Activated CD4-positive, alpha-beta memory T cell treated with anti-CD3 and anti-CD28 coated beads, Interleukin-2, amount 10 ng/mL, durations not matched to agents 7 days and 5 days (primary cell): ENCODE measurements at places on chromosomes 6 and 20. TPM values are rescaled to one million over a fixed set of nuclear protein-coding genes. Genes with fewer than 3 reads are reported as not detected.

ASIP gene
- not detected for total RNA-seq

PSORS1C2 gene
- total RNA-seq, result not detected

RBM24 gene
- total RNA-seq, result not detected

BTBD3 gene
- total RNA-seq, result 0.93 TPM

DLGAP4 gene
- 40.2 TPM for total RNA-seq

VWA7 gene
- total RNA-seq, result 12.2 TPM

PI3 gene
- not detected for total RNA-seq

PPP1R11 gene
- 62.5 TPM for total RNA-seq

SLC44A4 gene
- not detected for total RNA-seq

- no peak overlapping the region for H3K4me3 ChIP-seq
- peaks cover 29% of the 10 kb centered on the region for H3K36me3 ChIP-seq
- peaks cover 4% of the 10 kb centered on the region for H3K4me1 ChIP-seq
Observed at GRCh38 chr20:46074006-46074405, 15.8 kb downstream of the NCOA5 start.

DNA sequence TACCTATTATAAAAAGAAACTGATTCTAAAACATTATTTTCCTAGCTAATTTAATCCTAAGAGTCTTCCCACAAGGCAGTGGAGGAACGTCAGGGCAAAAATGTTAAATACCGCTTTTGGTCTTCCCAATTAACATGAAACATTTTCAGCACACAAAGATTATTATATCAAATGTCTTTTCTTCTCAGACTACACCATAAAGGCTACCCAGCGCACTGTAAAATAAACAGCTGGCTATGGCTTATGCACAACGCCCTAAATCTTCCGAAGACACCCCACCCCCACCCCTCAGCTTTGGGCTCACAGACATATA, 1.0 kb downstream of the NUDT3 start:
- H3K4me1 ChIP-seq, result peaks cover 18% of the 10 kb centered on the region
- DNase-seq, result no peak
- H3K4me3 ChIP-seq, result no peak overlapping the region
- H3K36me3 ChIP-seq, result peaks cover 3% of the 10 kb centered on the region
- H3K27me3 ChIP-seq, result no peaks in the 10 kb centered on the region

GRCh38 chr6:27452496-27452897, 20.4 kb downstream of the ZNF184 start:
- no peak for DNase-seq
- peaks cover 93% of the 10 kb centered on the region for H3K36me3 ChIP-seq
- no peaks in the 10 kb centered on the region for H3K27me3 ChIP-seq
- H3K4me3 ChIP-seq, result no peak overlapping the region
- no peak overlapping the region for H3K27ac ChIP-seq
- no peaks in the 10 kb centered on the region for H3K4me1 ChIP-seq

DNA sequence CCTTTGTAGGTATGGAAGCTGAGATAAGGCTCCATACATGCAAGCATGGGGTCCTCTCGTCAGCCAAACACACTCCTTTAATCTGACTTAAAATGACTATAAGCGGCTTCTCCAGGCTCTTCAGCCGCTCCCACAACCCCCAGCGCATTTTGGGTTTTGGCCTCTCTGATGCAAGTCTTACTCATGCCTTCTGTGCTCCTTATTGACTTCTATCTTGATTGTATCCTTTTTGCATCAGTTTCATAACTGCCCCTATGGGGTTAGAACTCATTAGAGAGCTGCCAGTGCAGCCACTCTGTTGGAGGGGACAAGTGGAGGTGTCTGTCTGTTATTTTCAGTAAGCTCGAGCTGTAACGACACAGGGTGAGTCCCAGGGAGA, 70.1 kb upstream of the TAB2 start:
- H3K4me1 ChIP-seq, result peaks cover 30% of the 10 kb centered on the region
- no peak overlapping the region for H3K27ac ChIP-seq
- DNase-seq, result no peak
- H3K27me3 ChIP-seq, result no peaks in the 10 kb centered on the region
- no peak overlapping the region for H3K4me3 ChIP-seq
- peaks cover 41% of the 10 kb centered on the region for H3K36me3 ChIP-seq

DNA sequence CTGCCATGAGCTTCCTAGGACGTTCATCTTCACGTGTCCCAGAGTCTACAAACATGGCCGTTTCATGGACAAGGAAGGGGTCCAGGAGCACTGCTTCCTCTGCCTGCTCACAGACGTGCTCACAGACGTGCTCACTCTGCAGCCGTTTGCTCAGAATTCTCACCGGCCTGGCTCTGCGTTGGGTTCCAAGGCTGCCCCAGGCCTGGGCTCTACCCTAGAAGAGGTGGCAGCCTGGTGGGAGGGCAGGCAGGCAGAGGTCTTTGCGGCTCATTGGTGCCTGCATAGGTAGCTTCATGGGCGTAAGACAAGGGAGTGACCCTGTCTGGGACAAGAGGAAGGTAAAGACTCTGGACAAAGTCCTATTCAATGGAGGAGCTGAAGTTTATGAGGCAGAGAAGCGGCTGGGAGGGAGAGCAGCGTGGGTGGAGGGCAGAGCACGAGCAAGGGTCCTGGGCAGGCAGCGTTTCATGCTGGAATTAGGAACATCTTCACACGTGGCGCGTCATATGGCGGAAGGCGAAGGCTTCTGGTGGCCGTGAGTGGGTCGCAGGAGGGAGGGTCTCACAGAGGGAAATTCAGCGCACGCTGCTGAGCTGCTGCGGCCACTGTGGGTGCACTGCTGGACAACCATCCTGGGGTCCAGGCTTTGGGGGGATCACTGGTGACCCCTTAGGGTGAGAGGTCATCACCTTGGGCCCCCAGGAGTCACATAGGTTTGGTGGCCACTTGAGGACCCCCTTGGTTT, 138.2 kb downstream of the PHACTR3 start:
- no peaks in the 10 kb centered on the region for H3K36me3 ChIP-seq
- H3K27me3 ChIP-seq, result no peaks in the 10 kb centered on the region
- H3K4me1 ChIP-seq, result no peaks in the 10 kb centered on the region
- no peak overlapping the region for H3K27ac ChIP-seq
- DNase-seq, result no peak

DNA sequence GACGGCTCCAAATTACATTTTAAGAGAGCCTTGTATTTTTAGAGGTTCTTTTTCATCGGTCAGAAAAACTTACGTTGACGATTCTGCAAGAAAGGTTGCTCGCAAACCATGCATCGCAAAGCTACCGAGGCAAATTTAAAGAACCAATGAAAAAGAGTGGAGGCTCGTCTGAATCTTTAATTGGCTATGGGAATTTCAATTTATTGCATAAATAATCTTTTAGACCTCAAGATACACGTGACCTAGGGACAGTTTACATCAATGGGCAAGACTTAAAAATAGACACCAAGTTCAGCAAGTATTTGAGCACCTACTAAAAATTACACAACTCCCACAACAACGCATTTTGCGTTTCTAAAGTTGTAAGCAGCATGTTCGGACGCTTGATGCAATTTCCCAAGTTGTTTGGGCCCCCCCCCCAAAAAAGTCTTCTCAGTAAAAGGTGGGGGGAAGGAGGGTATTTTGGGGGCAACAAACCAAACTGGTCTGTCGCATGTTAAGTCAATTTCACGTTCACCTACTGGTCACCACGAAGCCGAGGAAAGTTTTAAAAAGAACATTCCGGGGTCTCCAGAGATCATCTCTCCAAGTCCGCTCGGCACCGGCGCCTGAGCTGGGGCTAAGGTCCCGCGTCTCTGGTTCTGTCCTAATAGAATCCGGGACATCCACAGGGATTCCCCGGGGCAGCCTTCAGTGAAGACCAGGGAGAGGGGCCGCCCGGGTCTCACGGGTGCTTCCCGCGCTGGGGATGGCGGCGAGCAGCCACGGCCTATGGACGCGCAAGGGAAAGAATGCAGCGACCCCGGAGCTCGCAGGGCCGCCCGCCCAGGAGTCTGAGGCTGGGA, 851 bp downstream of the SNX5 start:
- H3K4me1 ChIP-seq, result peaks cover 36% of the 10 kb centered on the region
- no peaks in the 10 kb centered on the region for H3K27me3 ChIP-seq
- H3K27ac ChIP-seq, result peak overlapping the region; percentile 91
- peak overlapping the region; percentile 97 for H3K4me3 ChIP-seq
- peaks cover 83% of the 10 kb centered on the region for H3K36me3 ChIP-seq
- no peak for DNase-seq

- H3K27ac ChIP-seq, result no peak overlapping the region
- no peaks in the 10 kb centered on the region for H3K36me3 ChIP-seq
- no peaks in the 10 kb centered on the region for H3K4me1 ChIP-seq
- no peak for DNase-seq
- no peak overlapping the region for H3K4me3 ChIP-seq
Observed at GRCh38 chr20:14778875-14779274, 441.5 kb upstream of the FLRT3 start.

DNA sequence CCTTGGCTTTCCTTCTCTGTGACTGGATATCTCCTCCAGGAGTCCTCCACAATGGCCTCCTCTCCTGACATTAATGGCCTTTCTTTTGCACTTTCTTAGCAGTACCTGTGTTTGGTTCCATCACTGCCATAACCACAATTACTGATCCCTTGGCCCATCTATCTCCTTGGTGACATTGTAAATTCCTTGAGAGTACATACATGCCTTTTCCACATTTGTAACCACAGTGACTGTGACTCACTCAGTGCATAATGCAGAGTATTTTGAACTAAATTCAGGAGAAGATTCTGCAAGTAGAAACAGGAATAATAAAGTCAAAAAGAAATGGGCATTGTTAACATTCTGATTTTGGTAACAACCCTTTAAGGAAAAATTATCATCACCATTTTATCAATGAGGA, 197.2 kb upstream of the SOX4 start:
- H3K4me3 ChIP-seq, result no peak overlapping the region
- H3K27me3 ChIP-seq, result peaks cover 3% of the 10 kb centered on the region
- H3K4me1 ChIP-seq, result no peaks in the 10 kb centered on the region
- no peak overlapping the region for H3K27ac ChIP-seq
- no peak for DNase-seq

GRCh38 chr6:32129297-32130088, 595 bp downstream of the FKBPL start:
- H3K36me3 ChIP-seq, result peaks cover 22% of the 10 kb centered on the region
- peaks cover 9% of the 10 kb centered on the region for H3K27me3 ChIP-seq
- peak overlapping the region; percentile 87 for H3K4me3 ChIP-seq
- peaks cover 41% of the 10 kb centered on the region for H3K4me1 ChIP-seq

- no peaks in the 10 kb centered on the region for H3K36me3 ChIP-seq
- H3K27ac ChIP-seq, result no peak overlapping the region
- DNase-seq, result no peak
- no peaks in the 10 kb centered on the region for H3K27me3 ChIP-seq
- H3K4me3 ChIP-seq, result no peak overlapping the region
Observed at GRCh38 chr6:30901436-30901835, 6.6 kb upstream of the GTF2H4 start.

DNA sequence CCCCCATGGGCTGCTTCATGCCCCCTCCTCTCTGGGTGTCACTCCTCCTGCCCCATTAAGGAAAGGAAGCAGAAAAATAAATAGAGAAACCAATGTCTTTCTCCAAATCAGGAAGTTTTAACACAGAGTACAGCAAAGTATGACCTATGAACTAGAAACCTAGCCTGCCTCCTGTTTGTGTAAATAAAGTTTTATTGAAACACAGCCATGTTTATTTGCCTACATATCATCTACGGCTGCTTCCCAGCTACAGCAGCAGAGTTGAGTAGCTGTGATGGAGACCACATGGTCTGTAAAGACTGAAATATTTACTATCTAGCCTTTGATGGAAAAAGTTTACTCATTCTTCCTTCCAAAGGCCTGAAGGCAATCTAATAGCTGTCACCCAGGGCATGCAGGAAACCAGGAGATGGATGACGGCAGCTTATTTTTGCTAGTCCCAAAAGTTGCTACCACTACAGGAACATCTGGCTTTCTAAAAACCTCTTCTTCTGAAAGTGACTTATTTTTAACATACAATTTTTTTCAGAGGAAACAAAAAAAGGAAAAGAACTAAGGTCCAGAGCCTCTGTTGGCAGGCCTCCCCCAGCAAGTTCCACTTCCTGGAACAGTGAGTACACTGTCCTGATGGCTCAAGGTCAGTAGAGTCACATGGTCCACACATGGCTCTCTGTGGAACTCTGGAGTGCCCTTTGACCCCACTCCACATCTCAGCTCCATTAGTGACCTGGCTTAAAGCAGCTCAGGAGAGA, 287.8 kb downstream of the PTPRT start:
- H3K27ac ChIP-seq, result no peak overlapping the region
- no peaks in the 10 kb centered on the region for H3K4me1 ChIP-seq
- no peaks in the 10 kb centered on the region for H3K36me3 ChIP-seq

DNA sequence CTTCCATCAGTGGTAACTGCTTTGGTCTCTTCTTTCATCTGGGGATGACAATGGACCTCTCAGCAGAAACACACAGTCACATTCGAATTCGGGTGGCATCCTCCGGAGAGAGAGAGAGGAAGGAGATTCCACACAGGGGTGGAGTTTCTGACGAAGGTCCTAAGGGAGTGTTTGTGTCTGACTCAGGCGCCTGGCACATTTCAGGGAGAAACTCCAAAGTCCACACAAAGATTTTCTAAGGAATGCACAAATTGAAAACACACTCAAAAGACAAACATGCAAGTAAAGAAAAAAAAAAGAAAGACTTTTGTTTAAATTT, 6.1 kb downstream of the EDN1 start:
- H3K4me3 ChIP-seq, result no peak overlapping the region
- H3K36me3 ChIP-seq, result no peaks in the 10 kb centered on the region
- H3K4me1 ChIP-seq, result no peaks in the 10 kb centered on the region
- H3K27ac ChIP-seq, result no peak overlapping the region
- no peak for DNase-seq

- no peaks in the 10 kb centered on the region for H3K36me3 ChIP-seq
- H3K4me3 ChIP-seq, result no peak overlapping the region
- peaks cover 10% of the 10 kb centered on the region for H3K27me3 ChIP-seq
- no peak overlapping the region for H3K27ac ChIP-seq
- no peak for DNase-seq
- no peaks in the 10 kb centered on the region for H3K4me1 ChIP-seq
Observed at GRCh38 chr6:3758842-3759144, 7.3 kb upstream of the PXDC1 start.

GRCh38 chr20:12893019-12893418, 115.8 kb upstream of the SPTLC3 start:
- H3K27ac ChIP-seq, result no peak overlapping the region
- no peak overlapping the region for H3K4me3 ChIP-seq
- no peaks in the 10 kb centered on the region for H3K27me3 ChIP-seq
- no peak for DNase-seq
- no peaks in the 10 kb centered on the region for H3K4me1 ChIP-seq

DNA sequence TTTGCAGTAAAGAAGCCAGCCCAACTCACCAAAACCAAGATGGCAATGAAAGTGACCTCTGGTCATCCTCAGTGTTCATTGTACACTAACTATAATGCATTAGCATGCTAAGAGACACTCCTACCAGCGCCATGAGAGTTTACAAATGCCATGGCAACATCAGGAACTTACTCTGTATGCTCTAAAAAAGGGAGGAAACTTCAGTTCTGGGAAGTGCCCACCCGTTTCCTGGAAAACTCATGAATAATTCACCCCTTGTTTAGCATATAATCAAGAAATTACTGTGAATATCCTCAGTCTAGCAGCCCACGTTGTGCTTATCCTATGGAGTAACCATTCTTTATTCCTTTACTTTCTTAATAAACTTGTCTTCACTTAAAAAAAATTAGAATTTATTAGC, 19.4 kb upstream of the TRERF1 start:
- H3K27ac ChIP-seq, result no peak overlapping the region
- DNase-seq, result no peak
- H3K36me3 ChIP-seq, result peaks cover 3% of the 10 kb centered on the region
- H3K4me3 ChIP-seq, result no peak overlapping the region
- peaks cover 12% of the 10 kb centered on the region for H3K27me3 ChIP-seq
